MV-4-11 (cell line): ENCODE measurements at places on chromosomes 12 and 14.

DNA sequence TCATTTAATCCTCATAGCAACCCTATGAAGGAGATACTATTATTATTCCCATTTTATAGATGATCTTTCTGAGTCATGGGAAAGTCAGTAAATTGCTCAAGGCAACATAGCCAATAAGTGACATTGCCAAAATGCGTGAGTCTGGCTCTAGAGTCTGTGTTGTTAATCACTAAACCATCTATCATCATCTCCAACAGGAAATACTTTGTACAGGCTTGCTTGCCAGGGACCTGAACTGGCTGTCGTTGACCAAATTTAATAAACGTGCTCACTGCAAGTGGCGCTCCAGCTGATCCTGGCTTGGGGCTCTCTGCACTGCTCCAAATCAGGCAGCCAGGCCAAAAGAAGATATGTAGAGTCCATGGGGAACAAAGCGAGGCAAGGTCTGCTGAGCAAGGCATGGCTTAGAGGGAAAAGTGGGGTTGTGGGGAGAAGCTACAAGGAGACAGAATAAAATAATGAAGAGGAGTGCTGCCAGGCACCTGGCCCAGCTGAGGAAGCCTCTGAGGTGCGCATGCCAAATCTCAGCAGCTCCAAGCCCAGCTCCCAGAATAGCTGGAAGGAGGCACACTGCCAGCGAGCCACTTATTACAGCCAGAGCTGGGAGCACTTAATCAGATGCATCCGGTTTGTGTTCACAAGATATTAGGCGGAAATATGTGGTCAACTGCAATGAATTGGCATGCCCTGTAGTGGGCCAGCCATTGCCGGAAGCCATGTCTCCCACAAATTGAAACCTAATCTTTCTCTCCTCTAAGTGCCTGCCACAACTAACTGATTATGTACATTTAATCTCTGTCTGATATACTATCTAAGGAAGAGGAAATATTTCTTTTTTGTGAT, 43.3 kb upstream of the PTPRO start:
- DNase-seq = peak; percentile 57

DNA sequence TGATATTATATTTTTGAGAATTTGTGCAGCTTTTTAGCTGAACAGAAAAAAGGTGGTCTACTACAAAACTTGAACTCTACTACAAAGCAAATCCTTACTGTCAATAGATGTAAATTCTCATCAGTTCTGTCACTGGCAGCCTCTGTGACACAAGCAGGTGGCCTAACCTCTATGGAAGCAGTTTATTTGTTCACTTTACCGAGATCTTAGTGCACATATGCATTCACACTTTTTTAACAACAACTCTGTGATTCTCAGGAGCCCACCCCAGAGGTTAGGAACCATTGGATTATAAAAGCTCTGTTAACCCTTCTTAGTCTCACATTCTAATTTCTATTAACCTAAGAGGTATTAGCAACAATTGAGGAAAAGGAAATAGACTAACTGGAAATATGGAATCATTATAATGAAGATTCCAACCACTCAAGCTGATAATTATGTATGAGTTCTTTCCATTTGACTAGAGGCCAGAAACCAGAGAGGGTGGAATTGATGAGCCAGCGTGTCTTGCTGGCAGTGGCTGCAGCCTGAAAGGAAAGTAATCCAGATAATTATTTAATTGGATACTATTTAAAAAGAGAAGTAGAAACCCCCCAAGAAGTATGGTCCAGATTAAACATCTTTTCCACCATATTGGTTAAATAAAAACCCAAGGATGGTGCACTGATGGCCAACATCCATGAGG, 451.1 kb downstream of the TMEM117 start:
- no peak for DNase-seq

DNA sequence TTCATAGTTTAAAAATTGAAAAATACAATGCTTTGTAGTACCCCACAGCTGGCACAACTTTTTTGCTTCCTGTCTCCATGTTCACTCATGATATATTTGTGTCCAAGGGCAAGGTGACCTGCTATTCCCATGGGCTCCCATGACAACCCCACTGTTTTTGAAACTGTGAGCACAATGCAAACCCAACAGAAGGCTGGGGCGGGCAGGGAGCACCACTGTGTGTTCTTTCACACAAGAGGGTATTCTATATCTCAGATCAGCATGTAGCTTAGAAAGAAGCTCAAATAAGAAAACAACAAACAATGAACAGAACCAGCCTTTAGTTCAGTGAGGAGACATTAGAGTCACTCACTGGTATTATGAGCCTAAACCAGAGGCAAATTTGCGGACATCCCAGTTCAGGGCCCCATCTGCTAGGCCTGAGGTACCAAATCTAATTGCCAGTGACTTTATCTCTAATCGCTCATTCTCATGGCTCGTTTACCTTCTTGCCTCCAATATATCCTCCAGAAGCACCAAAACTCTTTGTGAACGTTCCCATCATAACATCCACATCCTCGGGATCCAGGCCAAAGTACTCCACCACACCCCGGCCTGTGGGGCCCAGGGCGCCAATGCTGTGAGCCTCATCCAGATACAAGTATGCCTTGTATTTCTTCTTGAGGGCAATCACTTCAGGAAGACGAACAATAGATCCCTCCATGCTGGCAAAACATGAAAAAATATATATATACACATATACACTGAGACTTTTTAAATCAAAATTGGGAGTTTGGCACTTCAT, 56.4 kb upstream of the ISM2 start:
- no peak for DNase-seq

DNA sequence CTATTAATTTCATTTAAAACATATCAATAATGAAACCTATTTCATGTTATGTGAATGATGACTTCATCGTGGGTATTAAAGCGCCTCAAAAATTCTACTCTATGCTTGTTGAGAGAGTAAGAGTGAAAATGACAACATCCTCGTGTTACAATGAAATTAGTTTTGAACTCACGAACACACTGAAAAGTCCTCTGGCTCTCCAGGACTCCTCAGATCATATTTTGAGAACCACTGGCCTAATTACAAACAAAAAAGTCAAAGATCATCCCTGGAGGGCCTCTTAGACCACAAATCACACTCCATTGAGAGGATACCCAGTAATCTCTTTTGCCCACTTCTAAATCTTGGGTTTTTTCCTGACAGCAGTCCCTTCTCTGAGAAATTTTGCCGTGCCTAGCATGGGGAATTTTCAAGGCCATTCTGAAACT, 19.1 kb downstream of the DAAM1 start:
- DNase-seq = no peak

GRCh38 chr12:10967409-10967808, 19.3 kb downstream of the TAS2R50 start:
- DNase-seq = no peak

DNA sequence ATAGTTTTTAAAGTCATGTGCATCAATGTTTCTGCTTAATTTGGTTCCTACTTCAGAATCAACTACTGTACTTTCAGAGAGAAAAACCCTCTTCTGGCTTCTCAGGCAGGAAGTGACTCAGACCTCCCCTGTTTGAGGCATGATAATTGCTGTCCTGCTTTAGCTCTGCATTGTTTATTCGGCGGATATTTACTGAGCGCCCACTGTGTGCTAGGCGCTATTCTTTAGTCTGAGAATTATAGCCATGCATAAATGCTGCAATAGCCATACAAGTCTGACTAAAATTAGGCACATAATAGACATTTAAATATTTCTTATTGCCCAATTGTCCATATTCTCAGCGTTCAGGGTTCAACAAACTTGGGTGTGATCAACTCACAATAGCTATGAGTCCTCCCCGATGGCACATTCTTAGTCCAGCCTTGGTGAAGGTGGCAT, 6.1 kb upstream of the AMIGO2 start:
- DNase-seq = peak; percentile 57
